Nephron progenitor cell (in vitro differentiated cells): ENCODE measurements at places on chromosomes 12 and 14.

DNA sequence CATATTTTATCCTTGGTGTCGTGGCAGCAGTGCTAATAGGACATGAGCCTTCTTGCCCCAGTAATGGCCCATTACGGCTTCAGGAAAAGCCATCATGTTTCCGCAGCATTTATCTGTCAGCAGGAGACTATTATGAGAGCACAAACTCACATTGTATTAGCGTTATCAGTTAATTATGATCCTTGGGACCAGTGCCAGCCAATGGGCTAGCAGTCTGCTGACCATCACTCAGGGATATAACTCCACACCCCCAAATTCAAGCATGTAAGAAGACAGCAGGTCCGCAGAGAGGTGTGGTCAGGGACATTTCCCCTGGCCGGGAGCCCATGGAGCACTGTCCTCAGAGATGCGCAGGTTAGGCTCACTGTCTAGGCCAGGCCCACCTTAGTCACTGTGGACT lies 4.9 kb upstream of the ESRRB start:
- DNase-seq = no peak

- DNase-seq = no peak
Observed at GRCh38 chr14:52873694-52874093, 77.2 kb downstream of the FERMT2 start.

DNA sequence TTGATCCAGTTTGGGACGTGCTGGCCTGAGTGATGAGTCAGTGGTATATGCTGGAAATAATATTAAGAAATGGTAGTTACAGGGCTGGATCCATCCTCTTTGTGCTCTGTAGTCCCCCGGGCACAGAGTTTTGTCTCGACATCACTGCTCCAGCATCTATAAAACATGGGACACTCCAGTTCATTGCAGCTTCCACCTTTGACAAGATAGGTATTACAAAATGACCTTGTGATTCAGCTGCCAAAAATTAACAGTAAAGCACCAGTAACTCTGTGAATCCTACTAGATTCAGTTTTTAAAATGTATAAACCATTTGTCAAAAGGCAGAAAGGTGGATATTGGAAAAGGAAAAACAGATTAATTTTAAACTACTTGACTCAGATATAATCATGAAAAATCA lies 14.6 kb upstream of the GNG2 start:
- no peak for DNase-seq

DNA sequence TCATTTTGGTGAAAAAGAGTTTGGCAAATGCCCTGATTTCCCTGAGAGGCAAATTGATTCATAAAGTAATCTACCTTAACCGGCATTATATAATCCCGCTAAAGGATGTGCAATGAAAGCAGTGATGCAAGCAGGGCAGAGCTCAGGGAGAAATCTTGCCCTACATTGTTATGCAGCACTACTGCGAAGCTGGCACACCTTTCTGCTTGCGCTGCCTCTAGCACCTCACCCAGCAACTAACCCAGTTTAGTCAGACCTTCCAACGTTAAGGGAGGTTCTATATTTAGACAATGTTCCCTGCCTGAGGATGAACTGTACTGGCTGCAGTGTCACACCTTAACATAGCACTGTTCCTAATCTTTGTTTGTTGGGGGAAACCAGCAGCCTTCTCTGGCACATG lies 60.8 kb upstream of the CCDC196 start:
- DNase-seq = no peak

DNA sequence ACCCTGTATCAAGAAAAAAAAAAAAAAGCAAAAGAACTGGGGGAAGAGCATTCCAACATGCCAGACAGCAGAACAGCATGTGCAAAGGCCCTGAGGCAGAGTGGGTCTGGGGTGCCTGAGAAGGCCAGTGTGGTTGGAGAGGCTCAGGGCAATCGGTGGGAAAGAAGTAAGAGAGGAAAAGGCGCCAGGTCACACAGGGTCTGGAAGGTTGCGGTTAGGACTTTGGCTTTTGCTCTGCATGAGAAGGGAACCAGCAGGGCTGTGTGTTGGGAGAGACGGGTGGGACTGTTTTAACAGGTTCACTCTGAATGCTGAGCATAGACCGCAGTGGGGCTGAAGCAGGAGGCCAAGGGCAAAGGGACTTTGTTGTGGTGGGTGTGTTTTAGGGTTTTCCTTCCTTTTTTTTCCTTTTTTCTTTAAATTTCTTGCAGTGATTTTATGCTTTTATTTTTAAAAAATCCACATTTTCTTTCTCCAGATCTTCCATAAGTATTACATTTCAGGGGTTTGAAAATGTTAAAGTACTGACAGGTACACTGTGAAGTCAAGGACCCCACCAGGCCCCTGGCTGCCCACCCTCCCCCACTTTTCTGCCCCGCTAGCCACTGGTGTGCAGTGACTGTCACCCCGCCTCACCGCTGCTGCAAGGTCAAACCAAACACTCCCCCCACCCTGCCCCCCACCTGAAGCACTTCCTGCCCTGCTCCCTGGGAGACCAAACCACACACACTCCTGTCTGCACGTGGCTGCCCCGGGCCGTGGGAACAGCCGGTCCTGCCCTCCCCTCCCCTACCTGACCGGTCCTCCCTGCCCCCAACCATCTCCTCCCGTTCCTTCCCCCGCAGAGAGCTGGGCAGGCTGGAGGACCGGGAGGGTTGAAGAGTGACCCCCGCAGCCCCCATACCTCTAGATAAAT lies 30.0 kb downstream of the DTX1 start:
- DNase-seq = no peak

GRCh38 chr12:46904406-46905238 lies 78.8 kb upstream of the SLC38A4 start:
- no peak for DNase-seq

DNA sequence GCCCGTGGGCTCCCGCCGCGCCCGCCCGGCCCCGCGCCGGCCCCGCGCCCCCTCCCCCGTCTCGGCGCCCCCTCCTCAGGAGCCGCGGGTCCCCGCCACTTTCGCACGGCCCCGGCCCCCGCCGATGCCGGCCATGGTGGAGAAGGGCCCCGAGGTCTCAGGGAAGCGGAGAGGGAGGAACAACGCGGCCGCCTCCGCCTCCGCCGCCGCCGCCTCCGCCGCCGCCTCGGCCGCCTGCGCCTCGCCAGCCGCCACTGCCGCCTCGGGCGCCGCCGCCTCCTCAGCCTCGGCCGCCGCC lies 263 bp downstream of the RCOR1 start:
- DNase-seq = no peak

- DNase-seq = no peak
Observed at GRCh38 chr12:1922075-1922709, 3.7 kb upstream of the CACNA2D4 start.

DNA sequence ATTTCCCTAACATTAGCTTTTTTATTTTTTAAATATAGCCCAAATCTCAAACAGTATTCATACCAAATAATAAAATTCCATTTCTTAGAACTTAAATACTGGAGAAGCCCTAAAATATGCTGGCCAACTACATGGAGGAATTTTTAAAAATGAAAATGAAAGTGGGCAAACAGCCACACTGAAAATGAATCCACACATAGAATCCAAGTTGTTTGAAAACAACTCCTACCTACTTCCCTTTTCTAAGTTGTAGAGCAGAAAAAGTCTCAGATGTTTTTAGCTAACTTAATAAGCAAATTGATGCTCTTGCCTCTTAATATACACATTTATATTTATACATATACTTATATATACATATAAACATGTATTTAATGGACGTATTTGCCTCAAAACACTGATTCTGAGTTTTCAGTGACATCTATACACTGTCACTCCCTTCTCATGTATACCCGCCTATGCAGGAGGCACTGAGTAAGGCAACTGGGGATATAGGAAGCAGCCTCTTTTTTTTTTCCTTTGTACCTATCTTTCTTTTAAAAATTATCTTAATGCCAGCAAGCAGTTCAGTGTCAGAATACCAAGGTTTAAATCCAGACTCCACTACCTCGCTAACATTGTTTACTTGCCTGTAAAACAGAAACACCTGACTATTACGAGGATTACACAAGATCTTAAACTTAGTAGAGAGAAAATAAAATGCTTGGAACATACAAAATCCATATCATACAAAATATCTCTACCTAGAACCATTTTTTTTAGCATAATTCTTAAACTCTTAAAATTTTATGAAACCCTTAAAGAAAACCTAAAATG lies 13.3 kb downstream of the DICER1 start:
- no peak for DNase-seq

- DNase-seq = no peak
Observed at GRCh38 chr12:96473394-96474093, 15.8 kb upstream of the CFAP54 start.

- no peak for DNase-seq
Observed at GRCh38 chr12:87847147-87847546, 182.1 kb downstream of the C12orf50 start.

GRCh38 chr14:75514673-75515628 lies 7.3 kb upstream of the BATF start:
- no peak for DNase-seq

- DNase-seq = no peak
Observed at GRCh38 chr14:55451398-55451797, 11.0 kb upstream of the TBPL2 start.

DNA sequence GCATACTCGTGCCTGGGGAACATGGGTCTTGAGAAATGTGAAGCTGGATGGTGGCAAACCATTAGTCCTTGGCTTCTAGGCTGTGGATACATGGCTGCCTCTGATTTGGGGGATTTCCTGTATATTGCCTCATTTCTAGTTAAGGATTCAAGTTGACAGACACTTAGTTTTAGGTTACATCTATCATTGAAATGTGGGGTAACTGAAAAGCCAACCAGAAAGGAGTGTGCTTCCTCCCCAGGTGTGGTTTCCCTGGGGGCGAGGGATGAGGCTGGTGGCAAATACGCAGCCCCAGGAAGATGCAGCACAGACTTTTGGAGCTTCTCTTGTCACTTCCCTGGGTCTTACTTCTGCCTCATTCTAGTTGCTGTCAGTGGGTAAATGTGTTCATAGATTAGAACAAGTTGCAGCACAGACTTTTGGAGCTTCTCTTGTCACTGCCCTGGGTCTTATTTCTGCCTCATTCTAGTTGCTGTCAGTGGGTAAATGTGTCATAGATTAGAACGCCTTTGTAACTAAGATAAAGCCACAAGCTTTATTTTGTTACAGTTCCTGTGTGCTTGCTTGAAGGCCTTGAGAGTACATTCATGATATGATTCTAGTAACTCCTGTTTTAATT lies 85.1 kb downstream of the BORCS5 start:
- no peak for DNase-seq

DNA sequence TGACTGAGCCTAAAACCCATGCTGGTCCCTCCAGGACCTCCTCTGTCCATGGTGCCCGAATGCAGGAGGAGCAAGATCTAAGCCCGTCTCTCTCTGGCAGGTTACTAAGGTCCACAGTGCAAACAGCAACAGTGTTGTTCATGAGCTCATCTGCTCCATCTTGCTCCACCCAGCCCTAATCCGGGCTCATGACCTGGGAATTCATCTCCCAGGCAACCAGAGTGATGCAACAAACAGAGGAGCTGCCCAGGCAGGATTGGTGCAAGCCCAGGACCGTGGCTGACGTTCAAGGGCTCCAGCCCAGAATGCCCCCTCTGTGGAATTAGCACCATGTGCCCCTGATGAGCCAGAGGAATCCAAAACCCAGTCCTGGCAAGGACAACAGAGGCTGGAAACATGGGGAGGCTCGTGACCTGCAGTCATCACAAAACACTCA lies 29.9 kb downstream of the HSPB8 start:
- DNase-seq = no peak

GRCh38 chr12:72256725-72257124 lies 15.4 kb upstream of the TRHDE start:
- DNase-seq = no peak

GRCh38 chr12:109680264-109681005 lies 33.2 kb upstream of the FAM222A start:
- no peak for DNase-seq

DNA sequence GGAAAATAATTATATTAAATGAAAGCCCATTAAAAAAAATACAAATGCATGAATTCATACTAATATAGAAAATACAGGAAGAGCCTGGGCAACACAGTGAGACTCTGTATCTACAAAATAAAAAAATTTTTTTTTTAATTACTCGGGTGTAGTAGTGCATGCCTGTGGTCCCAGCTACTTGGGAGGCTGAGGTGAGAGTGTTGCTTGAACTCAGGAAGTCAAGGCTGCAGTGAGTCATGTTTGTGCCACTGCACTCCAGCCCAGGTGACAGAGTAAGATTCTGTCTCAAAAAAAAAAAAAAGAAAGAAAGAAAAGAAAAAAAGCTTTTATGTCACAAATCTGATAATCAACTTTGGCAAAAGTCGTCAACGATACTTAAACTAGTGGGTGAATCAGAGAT lies 80.6 kb upstream of the PLEKHA5 start:
- no peak for DNase-seq
